ENCODE measurements at places on chromosomes 3 and 15. TPM values are rescaled to one million over a fixed set of nuclear protein-coding genes. Genes with fewer than 3 reads are reported as not detected.

Gene CISH
- total RNA-seq, result 5.4 TPM

DNA sequence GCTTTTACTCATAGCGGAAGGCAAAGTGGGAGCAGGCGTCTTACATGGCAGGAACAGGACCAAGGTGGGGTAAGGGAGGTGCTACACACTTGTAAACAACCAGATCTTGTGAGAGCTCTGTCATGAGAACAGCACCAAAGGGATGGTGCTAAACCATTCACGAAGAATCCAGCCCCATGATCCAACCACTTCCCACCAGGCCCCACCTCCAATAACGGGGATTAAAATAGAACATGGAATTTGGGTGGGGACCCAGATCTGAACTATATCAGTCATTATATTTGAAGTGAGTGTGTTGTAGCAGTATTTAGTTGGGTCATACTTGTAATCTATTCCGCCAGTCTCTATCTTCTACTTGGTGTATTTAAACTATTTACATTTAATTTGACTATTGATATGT, 190.9 kb downstream of the RPLP1 start:
- DNase-seq, result no peak
- no peaks in the 10 kb centered on the region for H3K4me1 ChIP-seq
- H3K36me3 ChIP-seq, result no peaks in the 10 kb centered on the region
- no peak overlapping the region for H3K27ac ChIP-seq
- H3K27me3 ChIP-seq, result no peaks in the 10 kb centered on the region

Gene DNAJA4
- total RNA-seq, result 16.0 TPM

DNA sequence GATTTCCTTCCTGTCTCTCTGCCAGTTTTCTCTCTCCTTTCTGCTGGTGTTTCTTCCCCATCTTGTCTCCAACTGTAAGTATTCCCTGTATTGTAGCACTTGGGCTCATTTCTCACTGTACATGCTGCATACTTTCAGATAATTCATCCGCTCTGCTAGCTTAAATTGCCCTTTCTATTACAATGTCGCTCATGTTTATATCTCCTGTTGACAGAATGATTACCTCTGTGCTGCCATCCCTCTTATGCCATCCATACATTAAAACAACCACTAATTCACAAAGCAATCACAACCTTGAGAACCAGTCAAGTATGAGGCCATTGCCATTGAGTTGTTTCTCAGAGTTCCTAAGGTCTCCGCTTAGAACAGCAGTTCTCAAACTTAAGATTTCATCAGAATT, 107.5 kb upstream of the SOX2 start:
- no peak overlapping the region for H3K4me3 ChIP-seq
- H3K27me3 ChIP-seq, result no peaks in the 10 kb centered on the region
- no peak for DNase-seq
- H3K4me1 ChIP-seq, result no peaks in the 10 kb centered on the region
- no peaks in the 10 kb centered on the region for H3K36me3 ChIP-seq

DNA sequence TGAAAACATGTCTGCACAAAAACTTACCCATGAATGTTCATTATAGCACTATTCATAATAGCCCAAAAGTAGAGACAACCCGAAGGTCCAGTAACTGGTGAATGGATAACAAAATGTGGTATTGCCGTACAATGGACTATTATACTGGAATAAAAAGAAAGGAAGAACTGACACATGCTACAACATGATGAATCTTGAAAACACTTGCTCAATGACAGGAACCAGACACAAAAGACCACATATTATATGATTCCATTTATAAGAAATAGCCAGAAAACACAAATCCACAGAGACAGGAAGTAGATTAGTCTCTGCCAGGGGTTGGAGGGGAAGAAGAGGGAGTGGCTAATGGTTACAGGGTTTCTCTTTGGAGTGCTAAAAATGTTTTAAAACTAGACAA, 18.3 kb downstream of the SHC4 start:
- H3K4me3 ChIP-seq, result no peak overlapping the region
- H3K27ac ChIP-seq, result no peak overlapping the region
- no peaks in the 10 kb centered on the region for H3K27me3 ChIP-seq
- H3K36me3 ChIP-seq, result no peaks in the 10 kb centered on the region
- H3K4me1 ChIP-seq, result no peaks in the 10 kb centered on the region

DNA sequence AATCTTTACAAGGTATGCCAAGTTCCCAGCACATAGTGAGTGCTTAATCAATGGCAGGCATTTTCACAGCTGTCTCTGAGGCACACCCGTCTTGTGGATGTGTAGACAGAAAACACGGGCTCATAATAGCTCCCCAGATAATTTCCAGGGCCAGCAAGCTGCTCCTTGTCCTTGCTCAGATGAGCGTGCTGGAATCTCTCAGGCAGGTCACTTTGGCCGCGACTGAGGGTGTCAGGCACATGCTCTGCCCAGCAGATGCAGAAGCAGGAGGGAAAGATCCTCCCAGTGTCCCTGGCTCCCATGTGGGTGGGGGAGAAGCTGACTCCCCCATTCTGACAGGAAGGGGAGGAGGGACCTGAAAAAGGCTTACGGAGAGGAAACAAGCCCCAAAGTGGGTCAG, 35.6 kb upstream of the SLC6A1 start:
- DNase-seq, result no peak
- no peaks in the 10 kb centered on the region for H3K36me3 ChIP-seq
- no peaks in the 10 kb centered on the region for H3K4me1 ChIP-seq
- H3K27me3 ChIP-seq, result no peaks in the 10 kb centered on the region

Gene ITIH4
- total RNA-seq, result 9.5 TPM

- no peaks in the 10 kb centered on the region for H3K36me3 ChIP-seq
- H3K27me3 ChIP-seq, result no peaks in the 10 kb centered on the region
- no peak overlapping the region for H3K27ac ChIP-seq
- H3K4me1 ChIP-seq, result no peaks in the 10 kb centered on the region
- H3K4me3 ChIP-seq, result no peak overlapping the region
Observed at GRCh38 chr3:81716870-81717509, 44.5 kb downstream of the GBE1 start.

DNA sequence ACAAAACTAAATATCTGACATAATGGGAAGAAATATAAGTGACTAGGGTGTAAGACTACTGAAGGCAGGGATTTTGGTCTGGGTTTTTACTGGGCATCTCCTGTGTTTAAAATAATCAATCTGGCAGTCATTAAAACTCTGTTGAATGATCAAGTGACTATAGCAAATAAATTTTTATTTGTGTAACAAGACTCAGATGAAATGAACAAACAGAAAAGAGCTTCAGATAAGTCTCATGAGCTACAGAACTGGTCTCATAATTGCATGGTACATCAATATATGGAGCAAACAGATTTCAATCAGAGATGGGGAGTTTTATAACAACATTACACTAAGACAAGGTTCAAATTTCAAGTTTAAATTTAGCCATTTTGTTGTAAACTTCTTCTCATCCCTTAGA, 372.5 kb downstream of the PLCL2 start:
- no peak overlapping the region for H3K27ac ChIP-seq
- no peaks in the 10 kb centered on the region for H3K4me1 ChIP-seq
- H3K4me3 ChIP-seq, result no peak overlapping the region
- no peaks in the 10 kb centered on the region for H3K36me3 ChIP-seq

GRCh38 chr15:98729446-98730042, 81.2 kb downstream of the IGF1R start:
- DNase-seq, result no peak
- no peak overlapping the region for H3K4me3 ChIP-seq
- peaks cover 28% of the 10 kb centered on the region for H3K4me1 ChIP-seq
- peak overlapping the region; percentile 94 for H3K27ac ChIP-seq

- no peaks in the 10 kb centered on the region for H3K4me1 ChIP-seq
- H3K27ac ChIP-seq, result no peak overlapping the region
- H3K27me3 ChIP-seq, result no peaks in the 10 kb centered on the region
- H3K4me3 ChIP-seq, result no peak overlapping the region
Observed at GRCh38 chr15:39443659-39444219, 137.1 kb upstream of the THBS1 start.

DNA sequence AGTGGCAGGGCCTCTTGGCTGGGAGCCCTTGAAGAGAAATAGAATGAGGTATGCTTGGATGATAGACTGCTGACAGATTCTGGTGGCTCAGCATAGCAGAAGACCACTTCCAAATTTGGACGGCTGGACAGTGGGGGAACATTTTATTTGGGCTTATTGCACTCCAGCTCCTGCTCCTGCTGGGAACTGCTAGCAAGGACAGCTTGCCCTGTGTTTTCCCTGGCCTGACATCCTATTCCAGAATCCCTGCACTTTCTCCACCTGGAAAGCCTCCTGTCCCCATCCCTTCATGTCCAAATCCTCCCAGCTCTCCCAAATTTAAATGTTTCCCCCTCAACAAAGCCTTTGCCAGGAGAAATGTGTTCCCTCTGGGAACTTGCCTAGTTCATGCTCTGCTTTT, 9.8 kb upstream of the COLQ start:
- no peaks in the 10 kb centered on the region for H3K4me1 ChIP-seq

GRCh38 chr15:32951736-32952464, 234.1 kb downstream of the GREM1 start:
- no peaks in the 10 kb centered on the region for H3K36me3 ChIP-seq
- no peak overlapping the region for H3K4me3 ChIP-seq
- H3K4me1 ChIP-seq, result no peaks in the 10 kb centered on the region

DNA sequence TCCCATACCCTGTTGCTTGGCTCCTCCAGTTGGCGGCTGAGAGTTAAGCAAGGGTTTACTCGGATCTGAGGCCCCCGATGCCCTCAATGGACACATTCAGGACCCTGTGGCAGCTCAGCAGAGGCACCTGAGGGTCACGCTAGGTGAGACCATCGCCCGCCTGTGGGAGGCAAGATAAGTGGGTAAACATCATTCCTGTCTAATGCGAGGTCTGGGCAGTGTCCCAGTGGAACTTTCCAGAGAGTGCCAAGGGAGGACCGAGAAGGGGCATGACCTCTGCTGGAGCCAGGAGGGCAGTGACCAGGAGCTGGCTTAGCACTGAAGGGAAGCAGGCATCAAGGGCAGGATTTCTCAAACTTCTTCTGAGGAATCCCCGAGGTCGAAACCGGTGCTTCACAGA, 65.4 kb upstream of the SEC61A1 start:
- no peaks in the 10 kb centered on the region for H3K4me1 ChIP-seq
- H3K27ac ChIP-seq, result no peak overlapping the region
- no peaks in the 10 kb centered on the region for H3K27me3 ChIP-seq
- no peak overlapping the region for H3K4me3 ChIP-seq
- DNase-seq, result no peak

- H3K4me3 ChIP-seq, result no peak overlapping the region
- H3K27me3 ChIP-seq, result no peaks in the 10 kb centered on the region
- DNase-seq, result no peak
- H3K36me3 ChIP-seq, result no peaks in the 10 kb centered on the region
Observed at GRCh38 chr15:53323191-53323590, 436.3 kb downstream of the WDR72 start.

Gene KLHL40
- not detected for total RNA-seq

- no peaks in the 10 kb centered on the region for H3K4me1 ChIP-seq
- H3K36me3 ChIP-seq, result no peaks in the 10 kb centered on the region
- H3K27me3 ChIP-seq, result no peaks in the 10 kb centered on the region
- H3K4me3 ChIP-seq, result no peak overlapping the region
- peak overlapping the region; percentile 0 for H3K27ac ChIP-seq
Observed at GRCh38 chr3:13091898-13092611, 18.8 kb upstream of the IQSEC1 start.

Gene SPINK8
- not detected for total RNA-seq
